ENCODE measurements at places on chromosomes 2 and 18.

GRCh38 chr18:73646196-73646595, 501.4 kb downstream of the FBXO15 start:
- DNase-seq: no peak

DNA sequence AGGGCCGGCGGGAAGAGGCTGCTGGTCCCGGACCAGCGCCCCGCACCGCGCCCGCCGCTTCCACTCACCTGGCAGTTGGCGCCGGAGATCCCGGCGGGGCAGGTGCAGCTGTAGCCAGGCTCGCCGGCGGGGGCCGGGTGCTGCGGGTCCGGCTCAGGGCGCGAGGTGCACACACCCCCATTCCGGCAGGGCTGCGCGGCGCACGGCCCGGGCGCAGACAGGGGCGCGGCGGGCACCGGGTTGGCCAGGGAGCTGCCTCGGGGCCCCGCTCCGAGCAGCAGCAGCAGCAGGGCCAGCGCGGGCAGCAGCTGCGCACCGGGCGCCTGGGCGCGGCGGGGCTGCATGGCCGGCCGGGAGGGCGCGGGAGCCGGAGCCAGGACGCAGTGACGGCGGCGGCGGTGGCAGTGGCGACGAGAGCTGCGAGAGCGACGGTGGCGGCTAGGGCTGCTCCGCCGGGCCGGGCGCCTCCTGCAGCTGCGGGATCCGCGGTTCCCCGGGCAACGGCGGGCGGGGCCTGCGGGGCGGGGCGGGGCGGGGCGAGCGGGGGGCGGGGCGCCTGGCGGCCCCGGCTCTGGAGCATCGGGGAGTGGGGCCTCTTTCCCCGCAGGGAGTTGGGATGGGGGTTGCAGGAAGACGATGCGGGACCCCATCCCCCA, at the start of gene DNER:
Gene DNER, minus strand, starts transcription at position 476 of the 656 bp plus-strand sequence. Its CDS starts 132 bp downstream, at position 344.
- no peak for DNase-seq

GRCh38 chr2:36549165-36549574, 48.8 kb downstream of the FEZ2 start:
- DNase-seq: no peak

DNA sequence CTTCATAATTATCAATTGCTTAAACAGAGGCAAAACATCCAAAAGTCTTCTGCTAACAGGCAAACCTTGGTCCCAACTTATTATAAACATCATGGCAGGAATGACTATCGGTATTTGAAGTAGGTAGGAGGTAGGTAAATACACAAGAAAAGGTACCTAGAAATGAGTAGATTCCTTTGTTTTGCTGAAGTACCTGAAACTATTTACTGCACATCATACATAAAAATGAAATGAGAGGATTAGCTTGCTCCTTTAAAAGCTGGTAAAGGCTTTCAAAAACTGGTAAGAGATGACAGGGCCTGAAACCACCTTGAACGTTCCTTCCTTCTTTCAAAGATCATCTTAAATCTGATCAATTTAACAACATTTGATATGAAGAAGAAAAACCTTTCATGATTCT, 55.2 kb upstream of the MAPRE2 start:
- DNase-seq: no peak

- no peak for DNase-seq
Measured at GRCh38 chr2:25297738-25298137, 44.0 kb downstream of the DNMT3A start.

DNA sequence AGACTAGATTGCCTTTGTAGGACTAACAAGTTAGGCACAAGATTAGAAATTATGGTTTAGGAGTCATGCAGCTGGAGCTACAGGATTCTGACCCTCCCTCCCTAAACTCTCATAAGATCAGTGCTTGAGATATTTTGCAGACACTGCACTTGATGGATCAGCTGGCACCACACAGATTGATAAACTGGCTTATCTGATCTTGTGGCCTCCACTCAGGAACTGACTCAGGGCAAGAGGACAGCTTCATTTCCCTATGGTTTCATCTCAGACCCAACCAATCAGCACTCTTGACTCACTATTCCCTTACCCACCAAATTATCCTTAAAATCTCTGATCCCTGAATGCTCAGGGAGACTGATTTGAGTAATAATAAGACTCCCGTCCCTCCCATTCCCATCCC, 152.3 kb downstream of the DIS3L2 start:
- no peak for DNase-seq

- no peak for DNase-seq
Measured at GRCh38 chr2:160486341-160486740, 7.3 kb downstream of the RBMS1 start.

DNA sequence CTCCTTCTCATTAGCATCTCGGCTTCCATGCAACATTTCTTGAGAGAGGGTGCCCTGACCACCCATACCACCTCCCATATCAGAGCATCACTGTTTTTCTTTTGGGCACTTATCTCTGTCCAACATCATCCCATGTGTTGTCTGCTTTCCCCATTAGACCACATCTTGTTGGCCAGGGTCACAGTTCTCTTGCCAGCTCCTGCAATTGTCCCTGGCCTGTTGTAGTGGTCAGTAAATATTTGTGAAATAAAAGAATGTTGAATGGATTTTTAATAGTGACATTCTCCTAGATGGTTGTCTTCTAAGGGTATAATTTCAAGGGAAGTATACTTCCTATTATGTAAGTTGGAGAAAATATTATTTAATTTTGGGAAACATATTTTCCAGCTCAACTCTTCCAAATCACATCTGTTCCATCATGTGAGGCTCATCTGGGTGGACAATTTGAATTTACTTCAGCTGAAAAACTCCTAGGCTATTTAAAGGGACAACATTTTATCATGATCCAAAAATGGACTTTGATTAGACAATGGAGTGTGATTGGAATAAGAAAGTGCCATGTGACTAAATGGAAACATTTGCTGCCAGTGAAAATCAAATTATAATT, 83.0 kb downstream of the MOGAT1 start:
- no peak for DNase-seq

- DNase-seq: no peak
Measured at GRCh38 chr18:10950080-10950875, 199.1 kb downstream of the PIEZO2 start.

DNA sequence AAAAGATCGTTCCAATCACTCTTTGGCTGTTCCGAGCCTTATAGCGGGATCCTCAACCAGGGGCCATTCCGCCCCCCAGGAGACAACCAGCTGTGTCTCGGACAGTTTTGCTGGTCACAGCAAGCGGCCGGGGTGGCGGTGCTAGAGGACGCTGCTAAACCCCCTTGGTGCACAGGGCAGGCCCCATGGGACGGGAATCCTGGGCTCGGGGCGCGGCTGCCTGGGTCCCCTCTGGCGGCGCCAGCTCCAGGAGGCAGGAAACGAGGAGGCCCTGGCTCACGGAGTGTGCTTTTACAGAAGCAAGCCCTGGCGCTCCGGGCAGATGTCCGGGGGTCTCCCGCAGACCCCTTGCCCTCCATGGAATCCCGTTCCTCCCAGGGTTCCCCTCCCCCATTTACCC, 22.1 kb downstream of the SCYGR8 start:
- DNase-seq: no peak

DNA sequence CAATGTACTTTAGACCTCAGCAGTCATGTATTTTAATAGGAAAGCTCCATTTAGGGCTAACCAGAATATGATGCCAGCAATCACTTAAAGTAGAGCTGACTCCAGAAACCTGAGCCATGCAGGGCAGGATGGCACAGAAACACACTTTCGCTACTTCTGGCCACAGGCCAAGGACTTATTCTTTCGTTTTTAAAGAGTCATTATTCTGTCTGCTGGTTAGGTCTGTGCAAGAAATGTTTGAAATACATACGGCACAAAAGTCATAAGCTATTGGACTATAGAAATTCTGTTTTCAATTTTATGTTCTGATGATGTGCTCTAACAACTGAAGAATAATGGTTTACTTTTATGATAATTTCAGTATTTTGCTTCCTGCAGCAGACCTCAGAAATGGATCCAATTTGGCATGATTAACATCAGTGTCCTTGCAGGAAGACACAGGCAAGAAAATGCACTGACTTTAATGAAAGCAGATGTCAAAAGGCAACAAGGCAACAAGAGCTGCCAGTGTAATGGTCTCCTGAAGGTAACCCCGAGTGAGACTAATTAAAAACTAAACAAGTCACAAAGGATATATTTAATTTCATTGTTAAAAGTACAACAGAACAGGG, 114.4 kb upstream of the CHRNA1 start:
- no peak for DNase-seq

DNA sequence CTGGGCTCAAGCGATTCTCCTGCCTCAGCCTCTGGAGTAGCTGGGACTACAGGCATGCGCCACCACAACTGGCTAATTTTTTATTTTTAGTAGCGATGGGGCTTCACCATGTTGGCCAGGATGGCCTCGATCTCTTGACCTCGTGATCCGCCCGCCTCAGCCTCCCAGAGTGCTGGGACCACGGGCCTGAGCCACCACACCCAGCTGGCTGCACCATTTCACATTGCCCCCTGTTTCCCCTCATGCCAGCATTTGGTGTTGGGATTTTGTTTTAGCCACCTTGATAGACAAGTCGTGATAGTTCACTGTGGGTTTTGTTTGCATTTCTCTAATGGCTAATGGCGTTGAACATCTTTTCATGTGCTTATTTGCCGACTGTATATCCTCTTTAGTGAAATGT, 5.8 kb upstream of the COLEC11 start:
- DNase-seq: no peak
